ENCODE measurements at places on chromosomes 7 and 10.
A peak's percentile ranks its signal among the peaks of the same experiment; 100 is the strongest.

- no peaks in the 10 kb centered on the region for H3K4me1 ChIP-seq
- H3K27me3 ChIP-seq: no peaks in the 10 kb centered on the region
- no peaks in the 10 kb centered on the region for H3K36me3 ChIP-seq
- no peak overlapping the region for H3K4me3 ChIP-seq
These were observed 65.3 kb downstream of the RELN start for GRCh38 chr7:103924184-103924583.

GRCh38 chr7:50921114-50921813 is 138.6 kb upstream of the GRB10 start:
- H3K27me3 ChIP-seq: no peaks in the 10 kb centered on the region
- H3K36me3 ChIP-seq: no peaks in the 10 kb centered on the region
- no peak for DNase-seq
- H3K4me1 ChIP-seq: no peaks in the 10 kb centered on the region

DNA sequence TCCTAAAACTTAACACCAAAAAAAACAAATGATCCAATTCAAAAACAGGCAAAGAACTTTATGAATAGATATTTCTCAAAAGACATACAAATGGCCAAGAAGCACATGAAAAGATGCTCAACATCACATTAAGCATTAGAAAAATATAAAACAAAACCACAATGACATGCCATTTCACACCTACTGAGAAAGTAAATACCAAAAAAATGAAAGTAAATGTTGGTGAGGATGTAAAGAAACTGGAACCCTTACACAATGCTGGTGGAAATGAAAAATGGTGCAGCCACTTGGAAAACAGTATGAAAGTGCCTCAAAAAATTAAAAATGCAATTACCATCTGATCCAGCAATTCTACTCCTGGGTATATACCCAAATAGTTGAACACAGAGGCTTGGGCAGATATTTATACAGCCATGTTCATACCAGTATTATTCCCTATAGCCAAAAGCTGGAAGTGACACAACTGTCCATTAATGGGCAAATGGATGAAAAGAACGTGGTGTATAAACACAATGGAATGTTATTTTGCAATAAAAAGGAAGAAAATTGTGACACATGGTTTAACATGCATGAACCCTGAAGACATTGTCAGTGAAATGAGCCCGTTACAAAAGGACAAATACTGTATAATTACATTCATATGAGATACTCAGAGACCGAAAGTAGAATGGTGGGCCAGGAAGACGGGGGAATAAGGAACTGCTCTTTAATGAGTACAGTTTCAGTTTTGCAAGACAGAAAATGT is 89.0 kb downstream of the JMJD1C start:
- peak overlapping the region; percentile 40 for H3K4me3 ChIP-seq
- no peaks in the 10 kb centered on the region for H3K27me3 ChIP-seq
- H3K4me1 ChIP-seq: peaks cover 11% of the 10 kb centered on the region

- no peak overlapping the region for H3K4me3 ChIP-seq
- no peaks in the 10 kb centered on the region for H3K4me1 ChIP-seq
- no peak for DNase-seq
- H3K27me3 ChIP-seq: no peaks in the 10 kb centered on the region
- H3K27ac ChIP-seq: no peak overlapping the region
- no peaks in the 10 kb centered on the region for H3K36me3 ChIP-seq
These were observed 95.8 kb downstream of the CLEC2L start for GRCh38 chr7:139619367-139619657.

- DNase-seq: peak; percentile 83
- peaks cover 40% of the 10 kb centered on the region for H3K4me1 ChIP-seq
- peaks cover 3% of the 10 kb centered on the region for H3K36me3 ChIP-seq
- H3K27ac ChIP-seq: peak overlapping the region; percentile 65
- H3K27me3 ChIP-seq: no peaks in the 10 kb centered on the region
- H3K4me3 ChIP-seq: peak overlapping the region; percentile 71
These were observed 5.4 kb downstream of the IDI1 start for GRCh38 chr10:1043532-1043995.

DNA sequence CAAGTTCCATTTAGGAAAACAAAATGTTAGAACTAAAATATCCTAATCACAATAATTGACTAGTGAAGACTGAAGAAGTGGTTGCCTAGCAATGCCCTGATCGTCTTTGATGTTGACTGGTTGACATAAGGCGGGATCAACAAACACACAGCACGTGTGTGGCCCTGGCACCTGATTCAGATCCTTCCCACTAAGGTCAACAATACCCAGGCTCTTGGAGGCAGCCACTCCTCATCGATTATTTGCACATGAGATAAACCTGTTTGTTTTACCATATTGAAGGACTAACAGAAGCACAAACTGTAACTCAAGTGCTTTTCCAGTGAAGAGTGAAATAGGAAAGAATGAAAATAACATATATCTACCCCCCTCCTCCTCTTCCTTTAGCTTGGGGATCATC is 15.6 kb downstream of the FANK1 start:
- H3K4me1 ChIP-seq: no peaks in the 10 kb centered on the region
- H3K27ac ChIP-seq: no peak overlapping the region
- H3K4me3 ChIP-seq: no peak overlapping the region
- no peaks in the 10 kb centered on the region for H3K27me3 ChIP-seq
- H3K36me3 ChIP-seq: no peaks in the 10 kb centered on the region

DNA sequence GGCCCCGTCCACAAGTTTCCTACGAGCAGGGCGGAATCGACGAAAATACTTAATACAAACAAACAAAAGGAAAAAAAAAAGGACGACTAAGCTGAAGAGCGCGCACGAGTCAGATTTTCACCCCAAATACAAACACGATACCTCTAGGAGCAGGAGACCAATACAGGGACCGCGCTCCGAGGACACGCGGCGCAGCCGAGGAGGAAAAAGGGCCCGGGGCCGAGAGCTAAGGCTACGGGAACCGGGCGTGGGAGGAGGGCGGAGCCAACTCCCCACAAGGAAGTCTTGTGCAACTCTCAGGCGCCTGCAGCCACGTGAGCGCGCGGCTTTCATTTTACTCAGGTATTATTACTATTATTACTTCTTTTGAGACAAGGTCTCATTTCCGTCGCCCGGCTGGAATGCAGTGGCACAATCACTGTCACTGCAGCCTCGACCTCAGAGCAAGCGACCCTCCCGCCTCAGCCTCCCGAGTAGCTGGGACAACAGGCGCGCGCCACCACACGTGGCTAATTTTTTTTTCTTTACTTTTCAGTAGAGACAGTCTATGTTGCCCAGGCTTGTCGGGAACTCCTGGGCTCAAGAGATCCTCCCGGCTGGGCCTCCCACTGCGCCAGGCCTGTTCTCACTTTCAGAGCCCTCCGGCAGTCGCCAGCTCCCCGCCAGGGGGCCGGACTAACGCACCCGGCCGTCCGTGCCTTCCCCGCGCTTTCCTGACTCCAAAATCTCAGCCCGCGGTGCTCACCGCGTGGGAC is 1.2 kb downstream of the HNRNPF start:
- H3K27ac ChIP-seq: peak overlapping the region; percentile 100
- peak overlapping the region; percentile 79 for H3K4me3 ChIP-seq
- DNase-seq: peak; percentile 92

DNA sequence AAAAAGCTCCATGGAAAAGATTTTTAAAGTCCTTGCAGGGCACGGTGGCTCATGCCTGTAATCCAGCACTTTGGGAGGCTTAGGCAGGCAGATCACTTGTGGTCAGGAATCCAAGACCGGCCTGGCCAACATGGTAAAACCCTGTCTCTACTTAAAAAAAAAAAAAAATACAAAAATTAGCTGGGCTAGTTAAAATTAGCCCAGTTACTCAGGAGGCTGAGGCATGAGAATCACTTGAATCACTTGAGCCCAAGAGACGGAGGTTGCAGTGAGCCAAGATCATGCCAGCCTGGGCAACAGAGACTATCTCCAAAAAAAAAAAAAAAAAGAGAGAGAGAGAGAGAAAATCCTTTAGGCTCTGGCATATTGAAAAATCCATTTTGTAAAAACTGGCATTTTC is 61.9 kb downstream of the CCDC6 start:
- peaks cover 4% of the 10 kb centered on the region for H3K4me1 ChIP-seq
- H3K4me3 ChIP-seq: no peak overlapping the region
- no peaks in the 10 kb centered on the region for H3K27me3 ChIP-seq
- H3K36me3 ChIP-seq: peaks cover 25% of the 10 kb centered on the region
- no peak for DNase-seq
- no peak overlapping the region for H3K27ac ChIP-seq

GRCh38 chr7:74012842-74013249 is 15.1 kb upstream of the ELN start:
- no peaks in the 10 kb centered on the region for H3K36me3 ChIP-seq
- no peak for DNase-seq
- H3K27me3 ChIP-seq: no peaks in the 10 kb centered on the region
- no peak overlapping the region for H3K4me3 ChIP-seq
- no peak overlapping the region for H3K27ac ChIP-seq

DNA sequence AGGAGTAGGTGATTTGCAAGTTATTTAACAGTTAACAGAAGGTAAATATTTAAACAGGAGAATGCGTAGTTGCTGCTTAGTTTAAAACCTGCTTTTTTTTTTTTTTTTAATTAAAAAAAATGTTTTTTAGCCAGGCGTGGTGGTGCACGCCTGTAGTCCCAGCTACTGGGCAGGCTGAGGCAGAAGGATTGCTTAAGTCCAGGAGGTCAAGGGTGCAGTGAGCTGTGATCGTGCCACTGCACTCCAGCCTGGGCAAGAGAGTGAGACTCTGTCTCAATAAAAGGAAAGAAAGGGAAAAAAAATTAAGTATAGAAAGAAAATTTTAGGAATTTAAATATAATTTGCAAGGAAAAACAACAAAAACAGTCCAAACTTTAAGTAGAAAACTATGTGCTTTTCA is 71.6 kb downstream of the BTRC start:
- no peak overlapping the region for H3K27ac ChIP-seq
- no peak for DNase-seq
- no peak overlapping the region for H3K4me3 ChIP-seq
- no peaks in the 10 kb centered on the region for H3K36me3 ChIP-seq

GRCh38 chr7:46490406-46490805 is 569.3 kb upstream of the IGFBP3 start:
- no peaks in the 10 kb centered on the region for H3K4me1 ChIP-seq
- no peaks in the 10 kb centered on the region for H3K27me3 ChIP-seq
- H3K27ac ChIP-seq: no peak overlapping the region
- H3K36me3 ChIP-seq: no peaks in the 10 kb centered on the region
- no peak overlapping the region for H3K4me3 ChIP-seq
- DNase-seq: no peak

GRCh38 chr7:45469103-45469502 is 105.1 kb upstream of the ADCY1 start:
- DNase-seq: no peak
- H3K27me3 ChIP-seq: no peaks in the 10 kb centered on the region
- no peaks in the 10 kb centered on the region for H3K4me1 ChIP-seq
- H3K36me3 ChIP-seq: no peaks in the 10 kb centered on the region
- H3K4me3 ChIP-seq: no peak overlapping the region

- peaks cover 9% of the 10 kb centered on the region for H3K4me1 ChIP-seq
- no peaks in the 10 kb centered on the region for H3K36me3 ChIP-seq
- H3K4me3 ChIP-seq: no peak overlapping the region
- H3K27ac ChIP-seq: no peak overlapping the region
These were observed 92.8 kb downstream of the PAXIP1 start for GRCh38 chr7:154910125-154910524.

Data from B cell (primary cell).